ENCODE measurements at places on chromosomes 2 and 18.

GRCh38 chr2:186584053-186584452 is 5.8 kb upstream of the ITGAV start:
- no peak for DNase-seq

- no peak for DNase-seq
These were observed 64.7 kb downstream of the SKA1 start for GRCh38 chr18:50439460-50440015.

- DNase-seq, result no peak
These were observed 90.9 kb upstream of the SMAD2 start for GRCh38 chr18:48021273-48021914.

DNA sequence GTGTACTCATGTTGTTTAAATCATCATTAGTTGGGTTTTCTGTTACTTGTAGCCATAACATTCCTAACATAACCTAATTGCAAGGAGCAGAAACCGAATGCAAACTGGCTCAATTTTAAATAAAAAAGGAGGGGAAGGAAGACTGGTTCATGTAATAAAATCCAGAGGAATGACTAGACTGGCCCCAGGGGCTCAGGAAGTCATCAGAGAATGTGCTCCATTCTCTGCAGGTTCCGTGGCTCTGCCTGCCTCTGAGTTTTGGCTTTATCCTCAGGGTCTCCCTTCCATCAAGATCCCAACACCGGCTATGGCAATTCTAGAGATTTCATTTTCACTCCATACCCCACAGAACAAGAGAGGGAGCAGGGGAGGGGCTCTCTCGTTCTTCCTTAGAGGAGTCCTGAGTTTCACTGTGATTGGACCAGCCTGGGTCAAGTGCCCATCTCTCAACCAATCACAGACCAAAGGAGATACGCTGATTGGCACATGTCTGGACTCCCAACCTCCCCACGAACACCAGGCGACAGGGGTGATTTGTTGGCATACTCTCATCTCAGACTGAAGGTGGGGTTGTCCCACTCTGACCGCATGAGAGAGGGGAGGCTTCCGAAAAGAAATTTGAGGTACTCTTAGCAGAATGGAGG is 64.8 kb downstream of the NPPC start:
- DNase-seq, result no peak

GRCh38 chr2:189679226-189679625 is 4.8 kb downstream of the ANKAR start:
- no peak for DNase-seq

- peak; percentile 100 for DNase-seq
These were observed 22.2 kb downstream of the TANC1 start for GRCh38 chr2:158990397-158991214.

GRCh38 chr2:23427350-23427749 is 42.4 kb downstream of the KLHL29 start:
- no peak for DNase-seq

- DNase-seq, result no peak
These were observed 33.6 kb upstream of the B3GNT7 start for GRCh38 chr2:231361701-231362554.

DNA sequence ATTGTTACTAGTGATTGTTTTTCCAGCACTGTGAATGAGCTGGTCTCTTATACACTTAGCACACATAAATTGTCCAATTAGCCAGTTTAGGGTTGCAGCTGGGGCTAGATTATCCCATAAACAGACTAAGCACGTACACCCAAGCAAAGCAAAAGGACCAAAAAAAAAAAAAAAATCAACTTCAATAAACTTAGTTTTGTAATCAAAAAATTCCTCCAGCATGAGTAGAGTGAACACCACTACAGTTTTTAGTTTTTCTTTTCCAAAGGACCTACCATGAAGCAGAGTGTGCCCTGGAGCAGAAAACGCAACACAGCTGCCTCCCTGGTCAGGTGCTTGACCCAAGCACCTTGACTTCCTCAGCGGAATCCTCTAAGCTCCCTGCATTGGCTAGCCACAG is 249.4 kb upstream of the SLC14A2 start:
- DNase-seq, result peak; percentile 66

DNA sequence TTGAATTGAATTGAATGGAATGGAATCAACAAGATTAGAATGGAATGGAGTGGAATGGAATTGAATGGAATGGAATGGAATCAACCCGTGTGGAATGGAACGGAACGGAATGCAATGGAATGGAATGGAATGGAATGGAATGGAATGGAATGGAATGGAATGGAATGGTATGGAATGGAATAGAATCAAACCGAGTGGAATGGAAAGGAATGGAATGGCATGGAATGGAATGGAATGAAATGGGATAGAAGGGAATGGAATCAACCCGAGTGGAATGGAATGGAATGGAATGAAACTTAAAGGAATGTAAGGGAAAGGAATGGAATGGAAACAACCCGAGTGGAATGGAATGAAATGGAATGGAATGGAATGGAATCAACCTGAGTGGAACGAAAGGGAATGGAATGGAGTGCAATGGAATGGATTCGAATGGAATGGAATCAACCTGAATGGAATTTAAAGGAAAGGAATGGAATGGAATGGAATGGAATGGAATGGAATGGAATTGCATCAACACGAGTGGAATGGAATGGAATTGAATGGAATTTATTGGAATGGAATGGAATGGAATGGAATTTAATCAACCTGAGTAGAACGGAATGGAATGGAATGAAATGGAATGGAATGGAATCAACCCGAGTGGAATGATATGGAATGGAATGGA is 1146.6 kb downstream of the RPIA start:
- no peak for DNase-seq

DNA sequence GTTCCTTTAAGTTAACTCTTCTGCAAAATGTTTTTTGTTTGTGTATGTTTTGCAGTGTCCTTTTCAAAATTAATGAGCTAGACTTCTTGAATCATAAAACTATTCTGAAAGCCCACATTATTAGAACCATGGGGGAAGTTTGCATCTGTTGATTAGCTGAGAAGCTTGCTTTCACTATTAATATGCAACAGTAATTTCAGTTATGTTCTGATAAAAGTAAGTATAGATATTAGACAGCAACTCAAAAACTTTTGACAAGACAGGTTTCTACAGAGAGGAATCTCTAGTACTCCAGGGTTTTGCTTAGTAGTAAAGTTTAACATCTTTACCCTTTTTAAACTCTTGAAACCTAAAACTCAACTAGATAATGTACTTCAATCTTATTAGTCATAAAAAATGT is 147.8 kb downstream of the UBE2E3 start:
- no peak for DNase-seq

- DNase-seq, result no peak
These were observed 33.7 kb downstream of the NRP2 start for GRCh38 chr2:205715831-205716525.

- no peak for DNase-seq
These were observed 152.3 kb upstream of the MMADHC start for GRCh38 chr2:149739883-149740265.

DNA sequence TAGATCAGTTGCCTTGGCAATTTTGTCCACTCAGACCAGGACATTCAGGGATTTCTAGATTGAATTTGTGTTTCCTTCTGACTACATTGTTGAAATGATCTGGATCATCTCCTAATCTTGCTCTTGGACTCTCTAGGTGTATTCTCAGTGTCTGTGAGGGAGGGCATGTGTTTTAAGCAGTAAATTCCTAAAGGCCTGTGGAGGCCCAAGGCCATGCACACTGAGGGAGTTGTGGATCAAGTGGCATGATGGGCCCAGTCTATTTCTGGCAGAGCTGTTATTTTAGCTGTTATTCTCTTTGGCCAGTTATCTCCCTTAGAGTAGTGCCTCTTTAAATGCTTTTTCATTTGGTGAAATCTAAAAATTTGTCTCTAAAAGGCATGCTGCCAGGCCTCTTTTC is 144.9 kb downstream of the RPIA start:
- no peak for DNase-seq

DNA sequence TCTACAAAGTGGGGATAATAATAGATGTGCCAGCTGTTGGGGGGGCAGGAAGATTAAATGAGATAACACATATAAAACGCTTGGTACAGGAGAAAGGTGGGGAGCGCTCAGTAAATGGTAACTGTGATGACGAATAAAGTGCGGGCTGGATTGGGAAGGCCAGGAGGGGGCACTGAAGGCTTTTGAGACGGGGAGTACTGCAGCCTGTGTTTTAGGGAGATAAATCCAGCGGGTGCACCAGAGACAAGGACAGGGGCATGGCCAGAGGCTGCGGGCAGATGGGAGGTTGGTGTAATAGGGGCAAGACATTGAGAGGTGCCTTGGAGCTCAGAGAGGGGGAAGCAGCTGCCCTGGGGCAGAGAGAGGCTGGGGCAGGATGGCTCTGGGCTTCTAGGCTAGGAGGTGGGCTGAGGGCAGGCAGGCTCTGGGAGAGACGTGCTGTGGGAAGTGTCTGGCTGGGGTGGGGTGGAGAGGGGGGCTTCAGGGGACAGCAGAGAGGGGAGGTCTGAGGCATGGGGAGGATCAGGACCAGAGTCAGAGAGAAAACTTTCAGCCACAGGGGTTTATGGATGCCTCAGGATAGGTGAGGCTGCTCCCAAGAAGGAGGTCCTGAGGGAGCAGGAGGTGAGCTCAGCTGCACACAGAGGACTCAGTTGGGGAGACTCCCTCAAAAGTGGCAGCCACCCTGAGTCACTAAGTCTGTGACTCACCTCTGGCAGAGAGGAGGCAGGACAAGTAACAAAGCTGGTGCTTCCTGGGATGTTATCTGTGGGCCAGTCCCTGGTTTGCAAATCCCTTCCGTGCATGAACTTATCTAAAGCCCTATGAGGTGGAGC is 18.8 kb downstream of the TEX44 start:
- peak; percentile 80 for DNase-seq

- peak; percentile 72 for DNase-seq
These were observed 84.9 kb upstream of the ZFP36L2 start for GRCh38 chr2:43311276-43311675.

DNA sequence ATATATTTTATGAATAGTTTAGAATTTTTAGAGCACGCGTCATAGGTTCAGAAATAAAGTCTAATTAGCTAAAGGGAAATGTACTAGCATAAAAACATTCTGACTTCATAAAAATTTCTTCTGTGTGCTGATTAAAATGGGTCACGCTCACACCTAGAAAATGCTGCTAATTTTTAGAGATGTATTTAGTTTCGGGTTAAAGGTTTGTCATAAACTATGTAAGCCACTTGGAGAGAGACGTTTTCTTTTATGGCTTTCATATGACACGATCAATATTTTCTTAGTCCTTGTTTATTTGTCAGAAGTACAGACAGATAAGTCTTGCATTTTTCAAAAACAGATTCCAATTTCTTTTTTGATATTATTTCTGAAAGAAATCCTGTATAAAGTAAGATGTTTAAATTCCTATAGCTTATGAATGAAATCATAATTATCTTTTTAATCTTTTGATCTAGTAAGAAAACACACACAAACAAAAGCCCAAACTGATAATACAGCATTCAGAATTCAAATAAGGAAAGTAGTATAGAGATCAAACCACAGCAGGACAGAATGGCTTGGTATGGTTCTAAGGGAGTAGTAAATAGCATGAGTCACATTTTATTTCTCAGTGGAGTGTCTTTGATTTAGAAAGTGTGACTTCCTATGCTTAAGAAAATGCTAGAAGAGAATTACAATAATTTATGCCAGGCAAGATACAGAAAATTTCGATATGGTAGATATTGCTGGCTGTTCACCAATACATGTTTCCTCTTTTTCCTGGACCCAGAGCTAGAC is 236.6 kb downstream of the GPD2 start:
- DNase-seq, result no peak

- DNase-seq, result peak; percentile 28
These were observed 125.0 kb downstream of the CACNB4 start for GRCh38 chr2:151973901-151974199.

- peak; percentile 41 for DNase-seq
These were observed 284.1 kb downstream of the IRS1 start for GRCh38 chr2:226515344-226516055.

DNA sequence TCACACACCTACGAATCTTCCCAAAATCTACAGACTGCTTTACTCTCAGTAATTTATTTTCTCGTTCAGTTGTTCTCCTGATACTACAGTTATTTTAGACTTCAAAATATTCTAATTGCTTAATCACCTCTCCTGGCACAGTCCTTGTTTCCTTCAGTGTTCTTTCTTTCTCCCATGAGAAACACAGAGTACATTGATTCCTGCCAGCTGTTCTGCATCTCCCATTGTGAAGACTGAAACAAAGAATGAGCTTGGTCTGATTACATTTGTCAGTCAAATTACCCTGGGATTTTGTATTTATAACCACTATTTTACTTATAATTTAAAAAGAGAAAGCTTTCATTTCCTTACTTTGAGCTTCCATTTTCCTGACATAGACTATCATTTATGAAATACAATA is 63.9 kb upstream of the TANK start:
- DNase-seq, result peak; percentile 23

- DNase-seq, result no peak
These were observed 162.7 kb downstream of the FSHR start for GRCh38 chr2:48991415-48992131.

DNA sequence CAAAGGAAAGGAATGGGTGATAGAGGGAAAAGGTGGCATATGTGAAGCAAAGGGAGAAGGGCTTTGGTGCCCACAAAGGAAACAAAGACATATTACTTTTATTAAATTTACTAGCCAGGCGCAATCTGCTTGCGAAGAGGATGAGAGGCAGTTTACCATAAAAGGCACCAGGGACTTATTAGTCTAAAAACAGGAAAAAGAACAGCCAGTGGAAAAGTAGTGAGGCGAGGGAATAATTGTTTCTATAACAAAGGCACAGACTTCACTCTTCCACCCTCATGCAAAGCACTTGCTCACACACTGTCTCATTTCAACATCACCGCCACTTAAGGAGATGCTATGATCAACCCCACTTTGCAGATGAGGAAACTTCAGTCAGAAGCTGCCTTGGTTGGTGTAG is 210.5 kb downstream of the ALPK2 start:
- DNase-seq, result no peak

DNA sequence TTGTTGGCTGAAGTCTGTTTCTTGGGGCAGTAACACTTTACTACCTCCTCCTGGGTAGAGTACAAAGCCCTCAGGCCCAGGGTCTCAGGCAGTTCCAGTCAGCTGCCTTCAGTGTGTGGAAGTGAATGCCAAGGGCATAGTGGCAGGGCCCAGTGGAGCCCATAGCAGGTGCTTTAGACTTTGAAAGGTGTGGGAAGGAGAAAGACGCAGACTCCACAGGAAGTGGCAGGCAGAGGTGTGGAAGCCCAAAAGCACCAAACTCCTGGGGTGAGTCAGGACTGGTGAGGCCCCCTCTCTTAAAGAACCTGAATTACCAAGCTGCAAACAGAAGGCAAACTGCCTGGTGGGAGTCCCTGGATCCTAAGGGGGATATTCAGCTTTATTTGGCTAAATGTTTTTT is 45.3 kb downstream of the ADAM23 start:
- no peak for DNase-seq

- no peak for DNase-seq
These were observed 140.4 kb downstream of the CTIF start for GRCh38 chr18:48679236-48679635.

GRCh38 chr2:239897596-239898235 is 127.4 kb downstream of the NDUFA10 start:
- DNase-seq, result no peak

Measured in fibroblast of lung (primary cell).